ENCODE measurements at places on chromosomes 5 and 9. TPM values are rescaled to one million over a fixed set of nuclear protein-coding genes. Genes with fewer than 3 reads are reported as not detected.

The FCHSD1 gene
- polyA plus RNA-seq: 10.3 TPM

The ZDHHC11B gene
- polyA plus RNA-seq: 2.6 TPM

The LHX3 gene
- not detected for polyA plus RNA-seq

The MLANA gene
- not detected for polyA plus RNA-seq

The HEXB gene
- polyA plus RNA-seq: 36.5 TPM

The GMCL2 gene
- not detected for polyA plus RNA-seq

The DOK3 gene
- polyA plus RNA-seq: 2.4 TPM

The IL5 gene
- polyA plus RNA-seq: not detected

The EIF4E1B gene
- polyA plus RNA-seq: not detected

The TBC1D2 gene
- 16.2 TPM for polyA plus RNA-seq

The SPATA31E1 gene
- not detected for polyA plus RNA-seq

The CBY3 gene
- polyA plus RNA-seq: 0.12 TPM

The CFAP90 gene
- polyA plus RNA-seq: 0.06 TPM

The SPINK6 gene
- 0.59 TPM for polyA plus RNA-seq

The NFIB gene
- polyA plus RNA-seq: 6.6 TPM

The LECT2 gene
- not detected for polyA plus RNA-seq

The COL15A1 gene
- polyA plus RNA-seq: 7.3 TPM

The VCAN gene
- polyA plus RNA-seq: 0.35 TPM

The C5orf63 gene
- polyA plus RNA-seq: 4.5 TPM

The HK3 gene
- polyA plus RNA-seq: 0.49 TPM

The VPS13A gene
- 8.7 TPM for polyA plus RNA-seq

The CDC20B gene
- not detected for polyA plus RNA-seq

The PCDHGC4 gene
- 0.45 TPM for polyA plus RNA-seq

The RASGRF2 gene
- polyA plus RNA-seq: 0.69 TPM

The IL3 gene
- polyA plus RNA-seq: not detected

The PGM5 gene
- polyA plus RNA-seq: 36.2 TPM

The ANKRD34B gene
- polyA plus RNA-seq: not detected

The STX17 gene
- polyA plus RNA-seq: 7.0 TPM

The GHR gene
- 1.6 TPM for polyA plus RNA-seq

The AIF1L gene
- polyA plus RNA-seq: 59.3 TPM

The CACFD1 gene
- 7.9 TPM for polyA plus RNA-seq

The CCDC152 gene
- 0.16 TPM for polyA plus RNA-seq

The GPR150 gene
- polyA plus RNA-seq: 0.05 TPM

The SURF2 gene
- 32.9 TPM for polyA plus RNA-seq

The SPATA31C1 gene
- polyA plus RNA-seq: not detected

All from esophagus (tissue), 2 donors.